ENCODE measurements at places on chromosomes 5 and 9. TPM values are rescaled to one million over a fixed set of nuclear protein-coding genes. Genes with fewer than 3 reads are reported as not detected.

Gene GLRA1
- total RNA-seq: not detected

Gene PLPP1
- 26.8 TPM for total RNA-seq

Gene CLPTM1L
- 118 TPM for total RNA-seq

Gene C8G
- 2.3 TPM for total RNA-seq

Gene CDH6
- not detected for total RNA-seq

Gene AKNA
- total RNA-seq: 291 TPM

Gene DIPK1B
- total RNA-seq: 1.3 TPM

Gene ACTL7A
- total RNA-seq: not detected

Gene RANBP3L
- total RNA-seq: not detected

Gene GARIN3
- not detected for total RNA-seq

Gene DMRT3
- total RNA-seq: not detected

Gene GZMA
- 738 TPM for total RNA-seq

Data from T-helper 2 cell treated with Interferon-gamma antibody and Interleukin-4, amounts not matched to agents 100 ng/mL and 5 ng/mL, for 36 hours (primary cell).